ENCODE measurements at places on chromosomes 1 and 21.

DNA sequence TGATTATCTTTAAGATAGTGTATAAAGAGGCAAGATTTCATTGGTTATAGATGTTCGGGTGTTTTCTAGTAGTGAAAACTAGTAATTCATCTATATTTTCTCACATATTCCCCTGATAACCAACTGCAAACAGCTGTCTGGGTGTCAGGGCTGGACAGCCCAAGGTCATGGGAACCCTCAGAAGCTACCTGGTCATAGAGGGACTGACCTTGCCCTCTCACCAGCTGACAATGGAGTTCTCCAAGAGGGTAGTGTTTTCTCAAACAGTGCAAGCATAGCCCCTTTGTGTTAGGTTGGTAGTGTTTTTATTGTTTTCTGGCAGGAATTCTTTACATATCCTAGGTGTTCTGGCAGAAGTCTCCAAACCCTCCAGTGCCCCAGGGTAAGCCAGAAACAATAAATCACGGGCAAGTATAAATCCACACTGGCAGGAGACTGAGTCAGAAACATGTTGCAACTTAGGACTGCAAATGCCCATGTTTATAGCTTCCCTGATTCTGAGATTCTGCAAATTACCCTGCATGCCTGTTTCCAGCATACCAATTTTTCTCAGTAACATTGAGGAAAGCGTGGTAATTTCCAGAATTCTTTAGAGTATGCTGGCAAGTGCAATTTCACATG lies 82.8 kb upstream of the ATP1A1 start:
- DNase-seq: no peak

GRCh38 chr1:1356166-1356795 lies 2.1 kb downstream of the MXRA8 start:
- DNase-seq: no peak

GRCh38 chr1:232704694-232705680 lies 75.1 kb upstream of the SIPA1L2 start:
- DNase-seq: no peak

- no peak for DNase-seq
These were observed 52.9 kb downstream of the SERBP1 start for GRCh38 chr1:67377253-67377652.

DNA sequence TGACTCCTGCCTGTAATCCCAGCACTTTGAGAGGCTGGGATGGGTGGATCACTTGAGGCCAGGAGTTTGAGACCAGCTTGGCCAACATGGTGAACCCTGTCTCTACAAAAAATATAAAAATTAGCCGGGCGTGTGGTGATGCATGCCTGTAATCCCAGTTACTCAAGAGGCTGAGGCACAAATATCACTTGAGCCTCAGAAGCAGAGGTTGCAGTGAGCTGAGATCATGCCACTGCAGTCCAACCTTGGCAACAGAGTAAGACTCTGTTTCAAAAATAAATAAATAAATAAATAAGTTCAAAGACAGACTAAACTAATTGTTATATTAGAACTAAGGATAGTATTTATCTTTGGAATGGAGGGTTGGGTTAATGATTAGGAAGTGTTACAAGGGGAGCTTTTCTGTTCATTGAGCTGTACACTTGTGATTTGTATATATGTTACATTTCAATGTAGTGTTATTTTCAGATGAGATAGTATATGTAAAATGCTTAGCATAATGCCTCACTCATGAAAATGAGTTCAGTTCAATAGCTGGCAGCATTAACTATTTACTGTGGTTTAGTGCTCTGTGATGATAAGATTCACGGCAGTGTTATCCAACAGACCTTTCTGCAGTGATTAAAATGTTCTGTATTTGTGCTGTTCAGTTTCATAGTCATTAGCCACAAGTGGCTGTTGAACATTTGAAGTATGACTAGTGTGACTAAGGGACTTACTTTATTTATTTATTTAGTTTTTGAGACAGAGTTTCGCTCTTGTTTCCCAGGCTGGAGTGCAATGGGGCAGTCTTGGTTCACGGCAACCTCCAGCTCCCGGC lies 47.7 kb downstream of the OSBPL9 start:
- no peak for DNase-seq

Data from activated T-helper 9 cell treated with anti-CD3 and anti-CD28 coated beads, Interleukin-2, amount 50 U/mL, for 16 hours (primary cell).